ENCODE measurements at places on chromosomes 13 and 19.
A peak's percentile ranks its signal among the peaks of the same experiment; 100 is the strongest.

DNA sequence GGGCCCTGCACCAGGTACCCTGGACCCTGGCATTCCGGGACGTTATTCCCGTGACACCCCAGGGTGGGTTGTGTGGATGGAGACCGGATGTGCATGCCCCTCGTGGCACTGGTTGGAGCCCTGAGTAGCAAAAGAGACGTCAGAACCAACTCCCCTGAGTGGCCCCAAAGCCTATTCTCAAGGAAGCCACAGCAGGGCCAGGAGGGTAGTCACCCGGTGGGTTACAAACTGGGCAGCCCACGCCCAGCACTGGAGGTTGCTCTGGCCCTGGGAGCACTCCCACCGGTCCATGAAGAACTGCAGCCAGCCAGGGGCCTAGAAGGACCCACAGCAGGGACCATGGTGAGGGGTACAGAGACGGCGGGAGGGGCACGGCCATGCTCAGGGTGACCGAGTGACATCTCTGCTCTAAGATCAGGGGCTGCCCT is 7.5 kb downstream of the KLF16 start:
- DNase-seq = no peak

- DNase-seq = no peak
Measured at GRCh38 chr19:47581605-47582319, 8.8 kb upstream of the ZNF541 start.

GRCh38 chr19:29012457-29012856 is 200.5 kb downstream of the UQCRFS1 start:
- DNase-seq = no peak

DNA sequence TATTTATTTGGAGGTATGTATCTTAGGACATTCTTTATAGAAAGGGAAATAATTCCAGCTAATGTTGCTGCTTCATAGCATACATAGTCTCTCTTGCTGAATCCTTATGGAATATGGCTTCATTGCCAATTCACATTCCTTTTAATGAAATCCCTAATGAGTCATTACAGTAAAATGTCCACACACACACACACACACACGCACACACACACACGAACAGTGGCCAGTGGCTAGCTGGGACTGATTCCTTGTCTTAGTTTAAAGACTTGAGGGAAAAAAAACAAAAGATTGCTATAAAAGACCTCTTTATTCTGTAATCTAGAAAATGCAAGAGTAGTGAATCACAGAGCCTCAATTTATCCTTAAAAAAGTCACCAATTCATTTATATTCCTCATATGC is 301.6 kb downstream of the SLITRK6 start:
- peak; percentile 85 for DNase-seq

DNA sequence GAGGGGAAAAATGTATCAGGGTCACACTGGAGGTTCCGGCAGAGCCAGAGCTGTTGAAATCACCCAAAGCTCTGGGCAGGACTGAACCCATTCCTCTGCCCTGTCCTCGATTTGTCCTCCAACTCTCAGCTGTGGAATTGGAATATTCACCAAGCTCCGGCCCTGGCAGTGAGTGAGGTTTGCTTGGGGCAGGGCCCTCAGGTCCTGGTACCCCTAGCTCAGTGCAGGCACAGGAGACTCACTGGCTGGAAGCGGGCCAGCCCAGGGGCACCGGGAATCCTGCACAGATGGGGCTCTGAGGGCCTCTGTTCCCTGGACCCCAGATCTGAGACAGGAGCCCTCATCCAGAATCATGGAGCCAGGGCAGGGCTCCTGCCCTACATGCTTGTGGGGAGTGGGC is 1322.3 kb downstream of the UQCRFS1 start:
- DNase-seq = no peak

DNA sequence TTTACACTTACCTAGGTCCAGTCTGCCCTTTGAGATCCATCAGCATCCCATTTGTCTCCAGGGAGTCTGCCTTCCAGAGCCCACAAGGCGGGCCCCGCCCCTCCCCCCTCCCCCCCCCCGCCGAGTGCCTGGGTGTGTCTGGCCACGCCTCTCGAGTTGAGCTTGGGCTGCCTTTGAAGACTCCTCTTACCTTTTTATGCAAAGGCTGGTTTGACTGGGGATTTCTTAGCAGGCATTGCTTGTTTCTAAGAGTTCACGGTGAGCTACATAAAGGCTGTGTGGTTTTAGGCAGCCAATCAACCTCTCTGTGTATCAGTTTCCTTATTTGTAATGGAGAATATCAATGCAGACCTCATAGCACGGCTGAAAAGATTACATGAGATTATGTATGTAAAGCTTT is 11.3 kb downstream of the GPR12 start:
- no peak for DNase-seq

DNA sequence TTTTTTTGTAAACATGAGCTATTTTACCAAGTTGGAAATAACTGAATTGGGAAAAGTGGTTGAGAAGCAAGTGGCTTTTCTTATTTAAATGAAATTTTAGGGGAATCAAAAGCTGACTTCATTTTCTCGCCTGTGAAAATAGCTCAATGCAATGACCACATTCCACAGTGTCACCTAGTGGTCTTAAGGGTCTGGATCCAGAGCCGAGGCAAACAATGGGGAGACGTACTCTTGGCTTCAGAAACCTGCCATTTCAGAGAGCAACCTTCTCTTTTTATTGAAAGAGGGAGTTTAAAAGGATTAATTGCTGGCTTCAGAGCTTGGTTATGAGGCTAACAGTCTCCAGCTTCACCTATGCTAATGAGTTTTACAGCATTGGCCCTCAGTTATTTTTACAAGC is 39.7 kb upstream of the RXFP2 start:
- DNase-seq = no peak

- DNase-seq = peak; percentile 91
Measured at GRCh38 chr19:36331353-36332228, 47.4 kb downstream of the ZFP14 start.

DNA sequence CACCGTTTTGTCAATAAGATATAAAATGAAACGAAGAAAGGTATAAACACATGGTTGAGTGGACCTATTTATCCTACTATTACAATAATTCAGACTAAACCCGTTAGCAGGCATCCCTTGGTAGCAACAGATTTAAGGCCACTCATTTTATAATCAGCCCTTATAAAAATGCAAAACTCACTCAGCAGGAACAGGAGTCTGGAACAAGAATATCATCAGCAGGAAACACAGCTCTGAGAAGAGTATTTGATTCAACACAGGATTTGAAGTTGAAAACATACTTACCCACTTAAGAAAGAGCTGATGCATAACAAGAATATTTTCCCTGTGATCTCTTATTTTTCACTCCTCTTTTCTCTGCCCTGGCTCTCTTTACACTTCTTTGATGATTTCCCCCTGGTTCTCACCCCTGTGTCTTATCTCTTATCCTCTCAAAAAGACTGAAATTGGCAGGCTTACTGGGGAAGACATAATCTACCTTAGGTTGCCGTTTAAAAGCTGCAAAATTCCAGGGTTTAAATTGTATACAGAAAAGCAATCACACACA is 1722.7 kb downstream of the SLITRK5 start:
- no peak for DNase-seq

- no peak for DNase-seq
Measured at GRCh38 chr19:13505761-13506470, 363 bp downstream of the CACNA1A start.

GRCh38 chr13:71866335-71867130 is 471 bp downstream of the DACH1 start:
- DNase-seq = no peak

All from GM04504 (cell line).